ENCODE measurements at places on chromosomes 2 and 18. TPM values are rescaled to one million over a fixed set of nuclear protein-coding genes. Genes with fewer than 3 reads are reported as not detected.

Gene MAB21L4
- total RNA-seq = not detected

Gene IL1RL1
- 0.22 TPM for total RNA-seq

Gene TTN
- 0.83 TPM for total RNA-seq

Gene IL1R2
- total RNA-seq = 1.4 TPM

Gene CPO
- total RNA-seq = 0.20 TPM

Gene TLX2
- 0.60 TPM for total RNA-seq

Gene G6PC2
- total RNA-seq = not detected

Gene NEB
- 0.31 TPM for total RNA-seq

Gene GRB14
- total RNA-seq = not detected

Gene PLEKHA3
- 28.1 TPM for total RNA-seq

Gene RAB1A
- 88.1 TPM for total RNA-seq

Gene KIAA2012
- not detected for total RNA-seq

Gene COBLL1
- not detected for total RNA-seq
